Activated effector memory CD4-positive, alpha-beta T cell treated with Interleukin-2 at 50 U/mL for 16 hours (primary cell): ENCODE measurements at places on chromosomes 2 and 18.
A peak's percentile ranks its signal among the peaks of the same experiment; 100 is the strongest.

- DNase-seq: no peak
Measured at GRCh38 chr2:169129703-169130243, 60.4 kb downstream of the DHRS9 start.

DNA sequence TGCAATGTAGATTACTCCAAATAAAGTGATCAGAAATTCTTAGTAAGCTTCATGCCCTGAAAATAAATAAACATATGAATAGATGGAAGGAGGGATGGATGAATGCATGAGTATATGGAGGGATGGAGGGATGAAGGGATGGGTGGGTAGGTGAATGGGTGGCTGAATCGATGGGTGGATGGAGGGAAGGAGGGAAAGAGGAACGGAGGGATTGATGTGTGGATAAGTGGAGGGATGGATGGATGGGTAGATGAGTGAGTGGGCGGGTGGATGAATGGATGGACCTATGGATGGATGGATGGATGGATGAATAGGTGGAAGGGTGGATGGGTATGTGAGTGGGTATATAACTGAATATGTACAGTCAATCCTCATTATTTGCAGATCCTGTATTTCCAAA, 276.7 kb upstream of the ACVR2A start:
- no peak for DNase-seq

GRCh38 chr2:24626131-24626530, 135.1 kb downstream of the NCOA1 start:
- DNase-seq: no peak

GRCh38 chr2:159052157-159052601, 83.7 kb downstream of the TANC1 start:
- DNase-seq: no peak

- DNase-seq: no peak
Measured at GRCh38 chr2:29033172-29033571, 41.2 kb downstream of the PCARE start.

- no peak for DNase-seq
Measured at GRCh38 chr18:703213-703967, 9.0 kb downstream of the ENOSF1 start.

GRCh38 chr2:186593523-186593922, 3.7 kb downstream of the ITGAV start:
- DNase-seq: no peak

- no peak for DNase-seq
Measured at GRCh38 chr2:178233428-178233827, 39.1 kb downstream of the OSBPL6 start.

DNA sequence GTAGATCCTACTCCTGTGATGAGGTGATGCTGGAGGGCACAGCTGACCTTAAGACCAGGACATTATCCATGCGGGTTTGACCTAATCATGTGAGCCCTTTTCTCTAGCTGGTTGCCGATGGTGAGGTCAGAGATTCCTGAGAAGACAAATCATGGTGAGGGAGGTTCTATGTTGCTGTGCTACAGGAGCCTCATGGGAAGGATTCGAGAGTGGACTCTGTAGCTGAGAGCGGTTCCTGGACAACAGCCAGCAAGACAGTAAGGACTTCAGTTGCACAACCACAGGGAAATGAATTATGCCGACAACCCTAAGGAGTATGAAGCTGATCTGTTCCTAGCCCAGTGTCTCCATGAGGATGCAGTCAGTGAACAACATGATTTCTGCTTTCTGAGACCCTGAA, 80.4 kb downstream of the EPB41L3 start:
- DNase-seq: no peak

DNA sequence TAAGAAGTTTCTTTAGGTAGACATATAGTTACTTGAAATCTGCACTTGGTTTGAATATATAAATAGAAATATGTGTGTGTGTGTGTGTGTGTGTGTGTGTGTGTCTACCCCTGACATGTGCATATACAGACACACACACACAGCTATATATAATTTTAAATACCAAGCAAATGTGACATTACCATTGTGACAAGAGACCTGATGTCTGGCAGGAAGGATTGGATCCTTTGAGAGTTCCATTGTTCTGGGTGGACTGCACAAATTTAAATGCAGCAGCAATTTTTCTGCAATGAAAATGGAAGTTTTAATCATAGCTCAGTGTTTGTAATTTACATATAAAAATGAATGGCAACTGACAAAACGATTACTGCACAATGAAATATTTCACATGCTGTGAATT, 87.8 kb upstream of the CCDC195 start:
- DNase-seq: no peak

GRCh38 chr2:235661952-235662351, 168.1 kb downstream of the AGAP1 start:
- no peak for DNase-seq

DNA sequence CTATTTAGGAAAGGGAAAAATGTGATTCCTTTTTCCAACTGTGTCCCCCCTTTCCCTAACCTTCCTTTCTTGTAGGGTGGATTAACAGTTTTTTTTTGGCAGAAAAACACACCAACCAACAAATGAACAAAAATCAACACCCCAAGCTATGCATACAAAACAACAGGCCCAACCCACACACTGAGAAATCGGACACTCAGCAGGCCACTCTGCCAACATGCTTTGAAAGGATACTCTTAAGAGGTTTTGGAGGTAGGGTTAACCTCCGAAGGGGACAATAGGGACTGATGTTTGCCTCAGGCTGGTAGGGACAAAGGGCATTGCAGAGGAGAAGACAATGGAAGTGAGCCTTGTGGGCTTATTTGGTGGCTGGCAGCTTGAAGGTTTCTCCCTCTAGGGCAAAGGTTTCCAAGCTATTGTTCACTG, 33.1 kb upstream of the POLE4 start:
- no peak for DNase-seq

GRCh38 chr18:58838165-58838860, 26.4 kb upstream of the ZNF532 start:
- no peak for DNase-seq

GRCh38 chr2:226687641-226688253, 111.9 kb downstream of the IRS1 start:
- DNase-seq: no peak

- DNase-seq: no peak
Measured at GRCh38 chr18:77091366-77091765, 41.2 kb downstream of the MBP start.

DNA sequence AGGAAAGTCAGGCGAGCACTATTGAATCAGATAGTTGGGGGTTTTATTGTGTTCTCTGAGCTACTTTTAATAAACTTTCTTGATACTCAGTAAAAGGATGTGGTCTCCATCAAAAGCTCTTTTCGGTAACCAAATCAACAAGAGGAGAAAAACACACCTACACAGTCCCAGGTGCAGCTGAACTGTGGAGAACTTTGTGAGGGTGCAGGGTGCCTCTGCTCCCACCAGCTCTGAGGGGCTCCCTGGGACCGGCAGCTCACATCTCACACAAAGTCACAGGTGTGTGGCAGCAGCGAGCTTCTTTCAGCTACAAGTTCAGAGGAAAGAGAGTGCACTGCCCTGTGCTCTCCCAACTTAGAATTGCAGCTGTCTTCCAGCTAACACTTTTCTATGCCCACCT, 650.4 kb downstream of the RNF144A start:
- DNase-seq: peak; percentile 7

DNA sequence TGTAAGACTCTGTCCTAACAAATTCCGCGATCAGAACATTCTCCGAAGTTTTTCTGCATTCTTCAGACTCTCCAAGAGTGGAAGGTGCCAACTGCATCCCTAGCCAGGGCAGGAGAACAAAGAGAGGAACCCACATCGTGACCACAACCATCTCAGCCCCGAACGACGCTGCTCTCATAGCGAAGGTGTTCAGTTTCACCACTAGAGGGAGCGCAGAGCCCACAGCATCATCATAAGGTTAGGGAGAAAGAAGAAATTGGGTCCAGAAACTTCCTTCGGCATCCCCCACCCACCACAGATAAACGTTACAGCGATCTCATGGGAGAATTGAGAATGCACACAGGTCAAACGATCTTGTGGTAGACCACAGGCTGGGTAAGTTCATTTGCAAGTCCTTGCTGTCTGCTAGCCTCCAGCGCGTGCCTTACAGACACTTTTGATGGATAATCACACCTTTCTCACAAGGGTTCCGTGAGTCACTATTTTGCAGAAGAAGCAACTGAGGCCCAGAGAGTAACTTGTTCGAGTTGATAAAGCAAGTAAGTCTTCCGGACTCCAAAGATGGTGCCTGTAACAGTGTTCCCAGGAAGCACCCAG, 53.7 kb upstream of the ARL4C start:
- DNase-seq: peak; percentile 23
